HS-5 (cell line): ENCODE measurements at places on chromosomes 7 and 10.

GRCh38 chr7:133776266-133776665 lies 350.9 kb upstream of the LRGUK start:
- no peak for DNase-seq

DNA sequence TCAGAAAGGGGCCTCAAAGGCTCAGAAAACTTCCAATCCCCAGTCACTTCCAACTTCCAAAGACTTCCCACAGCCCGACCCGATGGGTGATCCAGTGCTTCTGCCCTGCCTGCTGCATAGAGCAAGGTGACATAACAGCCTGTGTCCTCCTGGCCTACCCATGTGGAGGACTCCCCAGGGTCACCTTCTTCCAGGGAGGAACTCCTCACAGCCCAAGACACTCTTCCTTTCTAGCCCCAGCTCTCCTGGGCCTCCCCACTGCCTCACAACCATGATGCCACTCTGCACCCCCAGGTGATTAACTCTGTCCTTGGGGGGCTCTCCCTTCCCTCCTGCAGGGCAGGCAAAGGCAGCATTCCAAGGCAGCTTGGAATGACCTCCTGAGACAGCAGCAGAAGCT lies 158.4 kb upstream of the PDE1C start:
- no peak for DNase-seq

DNA sequence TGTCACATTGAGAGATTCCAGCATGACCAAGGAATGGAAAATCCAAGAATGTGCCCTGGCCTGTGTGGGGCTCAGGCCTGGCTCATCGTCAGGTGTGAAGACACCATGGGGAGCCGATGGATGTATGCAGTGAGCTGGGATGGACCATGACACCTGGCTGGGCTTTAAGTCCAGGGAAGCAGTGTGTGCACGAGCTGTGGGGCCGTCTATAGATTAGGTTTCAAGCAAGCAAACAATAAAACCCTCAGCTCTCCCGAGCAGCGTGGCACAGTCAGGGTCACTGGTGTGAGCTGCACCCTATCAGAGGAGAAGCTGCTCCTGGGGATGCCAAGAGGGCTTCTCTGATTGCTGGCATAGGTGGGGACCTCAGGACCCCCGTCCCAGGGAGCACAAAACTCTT lies 50.5 kb upstream of the DLG5 start:
- no peak for DNase-seq

DNA sequence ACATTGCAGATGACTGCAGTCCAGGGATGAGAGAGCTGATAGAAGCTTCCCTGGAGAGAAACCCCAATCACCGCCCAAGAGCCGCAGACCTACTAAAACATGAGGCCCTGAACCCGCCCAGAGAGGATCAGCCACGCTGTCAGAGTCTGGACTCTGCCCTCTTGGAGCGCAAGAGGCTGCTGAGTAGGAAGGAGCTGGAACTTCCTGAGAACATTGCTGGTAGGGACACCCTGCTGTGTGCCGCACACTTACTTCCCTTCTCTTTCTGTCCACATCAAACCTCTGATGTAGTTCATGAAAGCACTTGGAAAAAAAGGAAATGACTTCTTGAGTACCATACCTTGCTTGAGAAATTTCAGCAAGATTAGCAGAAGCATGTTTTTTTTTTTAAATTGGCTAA lies 25.3 kb downstream of the MAP3K8 start:
- DNase-seq: no peak

- no peak for DNase-seq
Measured at GRCh38 chr7:121372376-121373010, 23.6 kb downstream of the FAM3C start.
